ENCODE measurements at places on chromosomes 13 and 19.

DNA sequence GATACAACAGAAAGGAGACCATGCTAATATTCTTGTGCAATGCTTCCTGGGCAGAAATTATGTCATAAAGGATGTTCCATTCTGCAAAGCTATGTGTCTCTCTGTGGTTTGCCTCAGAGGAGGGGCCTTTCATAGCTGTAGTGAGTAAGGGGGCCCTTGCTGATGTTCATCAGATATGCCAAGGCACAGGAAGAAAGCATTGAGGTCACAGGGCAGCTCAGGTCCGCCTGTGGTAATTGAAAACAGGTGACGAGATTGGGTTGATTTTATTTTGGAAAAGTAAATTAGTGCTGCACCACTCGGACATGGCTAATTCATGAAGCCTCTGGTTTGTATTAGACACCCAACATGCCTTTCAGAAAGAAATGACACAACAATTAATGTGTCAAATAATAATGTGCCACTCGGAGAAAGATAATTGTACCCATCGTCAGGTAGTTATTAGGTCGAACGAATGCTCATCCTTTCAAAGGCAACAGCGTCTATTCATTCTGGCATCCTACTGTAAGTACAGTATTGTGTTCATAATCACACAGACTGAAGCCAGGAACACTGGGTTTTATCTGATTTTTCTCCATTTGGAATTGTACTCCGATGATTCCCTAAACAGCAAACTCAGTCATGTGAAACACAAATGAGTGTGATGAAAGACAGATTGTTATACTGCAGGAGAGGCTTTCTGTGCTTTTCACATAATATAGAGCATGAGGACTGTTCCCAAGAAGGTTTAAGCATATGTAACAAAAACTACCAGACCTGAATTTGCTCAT, 421.6 kb upstream of the KLF12 start:
- DNase-seq: peak; percentile 4

DNA sequence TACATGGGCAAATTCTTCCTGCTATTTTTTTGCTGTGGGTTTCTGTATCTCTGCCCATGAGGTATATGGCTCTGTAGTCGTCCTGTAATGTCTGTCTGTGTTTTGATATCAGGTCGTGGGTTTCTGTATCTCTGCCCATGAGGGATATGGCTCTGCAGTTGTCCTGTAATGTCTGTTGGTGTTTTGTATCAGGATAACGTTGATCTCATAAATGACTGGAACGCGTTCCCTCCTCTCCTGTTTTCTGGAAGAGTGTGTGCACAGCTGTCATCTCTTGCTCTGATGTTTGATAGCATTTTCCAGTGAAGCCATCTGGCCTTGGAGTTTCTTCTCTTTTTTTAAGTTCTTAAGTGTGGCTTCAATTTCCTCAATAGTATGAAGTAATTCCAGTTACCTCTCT, 57.2 kb downstream of the SOX1 start:
- no peak for DNase-seq

DNA sequence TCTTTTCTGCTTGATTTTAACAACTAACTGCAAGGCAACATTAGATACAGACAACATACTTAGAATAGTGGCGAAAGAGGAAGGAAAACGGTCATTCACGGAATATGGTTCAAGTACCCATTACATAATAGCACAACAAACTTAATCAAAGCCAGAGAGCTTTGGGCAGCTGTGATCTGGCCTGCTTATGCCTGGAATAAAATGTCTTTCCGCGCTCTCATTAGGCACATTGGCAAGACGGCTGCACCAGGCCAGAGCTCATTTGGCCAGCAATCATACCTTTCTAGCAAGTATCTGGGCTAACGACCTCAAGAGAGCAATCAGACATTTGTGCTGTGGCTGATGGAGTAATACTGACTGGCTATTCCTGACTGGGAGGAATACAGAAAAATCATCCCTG, 112.8 kb downstream of the NALCN start:
- DNase-seq: peak; percentile 82

- DNase-seq: no peak
Measured at GRCh38 chr13:85283408-85283807, 515.8 kb downstream of the SLITRK6 start.

DNA sequence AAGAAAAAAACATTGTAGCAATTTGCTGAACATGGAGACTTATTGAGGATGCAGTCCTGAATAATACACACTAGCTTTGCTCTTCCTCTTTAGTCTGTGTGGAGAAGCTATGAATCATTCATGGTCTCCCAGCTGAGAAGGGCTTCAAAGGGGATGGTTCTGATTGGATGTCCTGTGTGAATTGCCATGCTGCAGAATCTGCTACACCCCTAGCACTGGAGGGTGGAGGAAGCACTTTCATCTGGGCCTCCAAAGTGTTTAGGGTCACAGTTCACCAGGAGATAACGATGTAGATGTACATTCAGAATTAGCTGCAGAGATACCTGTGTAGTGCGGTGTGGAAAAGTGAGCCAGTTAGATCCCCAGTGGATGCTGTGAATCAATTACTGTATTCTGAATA, 321.1 kb upstream of the EDNRB start:
- DNase-seq: no peak

DNA sequence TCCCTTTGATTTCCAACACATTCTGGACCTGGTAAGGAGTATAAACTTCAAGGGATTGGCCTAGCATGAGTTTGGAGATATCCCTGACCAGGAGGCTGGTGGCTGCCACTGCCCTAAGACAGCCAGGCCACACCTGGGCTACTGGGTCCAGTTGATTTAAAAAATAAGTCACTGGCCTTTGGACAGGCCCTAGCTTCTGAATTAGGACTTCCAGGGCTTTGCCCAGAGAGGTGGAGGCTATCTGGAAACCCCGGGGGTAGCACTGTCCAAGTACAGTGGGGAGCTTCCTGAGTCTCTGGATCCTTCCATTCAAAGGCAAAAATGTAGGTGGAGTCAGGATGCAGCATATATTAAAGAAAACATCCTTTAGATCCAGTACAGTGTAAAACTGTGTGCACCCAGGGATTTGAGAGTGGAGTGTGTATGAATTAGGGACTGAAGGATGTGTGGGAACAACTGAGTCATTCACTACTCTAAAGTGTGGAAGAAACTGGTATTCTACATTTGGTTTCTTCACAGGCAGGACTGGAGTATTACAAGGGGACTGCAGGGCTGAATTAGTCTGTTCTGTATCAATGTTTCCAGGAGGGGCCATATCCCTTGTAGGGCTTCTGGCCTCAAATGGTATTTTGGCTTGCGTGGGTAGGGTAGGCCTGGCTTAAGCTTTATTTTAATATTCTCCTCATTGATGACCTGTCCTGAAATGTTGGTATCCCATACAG, 14.8 kb upstream of the FCGBP start:
- no peak for DNase-seq

GRCh38 chr13:112486386-112487126, 101.4 kb downstream of the TUBGCP3 start:
- peak; percentile 56 for DNase-seq

DNA sequence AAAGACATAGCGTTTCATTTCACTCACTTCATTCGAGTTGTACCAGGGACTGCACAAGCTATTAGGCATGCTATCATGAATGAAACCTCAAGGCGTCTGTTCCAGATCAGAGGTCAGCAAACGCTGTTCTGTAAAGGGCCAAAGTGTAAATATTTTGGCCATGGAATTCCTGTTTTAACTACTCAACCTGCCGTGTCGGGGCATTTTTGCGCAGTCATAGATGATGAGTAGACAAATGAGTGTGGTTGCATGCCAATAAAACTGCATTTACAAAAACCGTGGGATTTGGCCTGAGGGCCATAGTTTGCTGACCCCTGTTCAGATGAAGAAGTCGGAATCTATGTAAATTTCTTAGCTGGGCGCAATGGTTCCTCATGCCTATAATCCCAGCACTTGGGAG, 6.5 kb downstream of the INSR start:
- no peak for DNase-seq

- DNase-seq: no peak
Measured at GRCh38 chr19:31761281-31761913, 412.2 kb upstream of the TSHZ3 start.

All from AG10803 (cell line).